ENCODE measurements at places on chromosomes 16 and 17. TPM values are rescaled to one million over a fixed set of nuclear protein-coding genes. Genes with fewer than 3 reads are reported as not detected.

Gene KRT39
- not detected for total RNA-seq

Gene MEAK7
- total RNA-seq: 66.8 TPM

Gene NPW
- total RNA-seq: 4.9 TPM

Gene HAGH
- 69.8 TPM for total RNA-seq

Gene BAHCC1
- 7.4 TPM for total RNA-seq

Gene MED31
- total RNA-seq: 17.8 TPM

Gene CD300H
- not detected for total RNA-seq

Measured in MCF 10A (cell line).